Ammon's horn (tissue), 1 donor: ENCODE measurements at places on chromosomes 5 and 9.

GRCh38 chr9:136409557-136410455 is 608 bp downstream of the ENTR1 start:
- DNase-seq = no peak

- DNase-seq = no peak
Observed at GRCh38 chr5:15835514-15835913, 335.5 kb downstream of the FBXL7 start.

GRCh38 chr9:117715411-117715989 is 11.3 kb downstream of the TLR4 start:
- no peak for DNase-seq

GRCh38 chr5:133032852-133033742 is 6.7 kb upstream of the ZCCHC10 start:
- no peak for DNase-seq

DNA sequence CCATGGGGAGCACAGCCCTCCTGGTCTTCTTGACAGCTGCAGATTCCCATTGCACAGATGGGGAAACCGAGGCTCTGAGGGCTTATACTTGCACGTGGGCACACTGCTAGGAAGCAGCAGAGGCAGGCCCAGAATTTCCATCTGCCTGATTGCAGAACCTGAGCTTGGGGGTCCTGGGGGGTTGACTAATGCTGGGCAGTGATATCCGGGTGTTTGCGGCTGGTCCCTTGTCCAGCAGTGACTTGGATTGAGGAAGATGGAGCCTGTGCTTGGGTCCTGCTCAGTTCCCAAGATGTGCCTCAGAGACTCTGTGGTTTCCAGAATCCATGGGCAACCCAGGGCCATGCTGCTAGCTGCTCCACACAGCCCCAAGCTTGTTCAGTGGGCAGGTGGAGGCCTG is 91.2 kb downstream of the PHF2 start:
- no peak for DNase-seq

GRCh38 chr5:107680799-107681198 is 10.1 kb upstream of the EFNA5 start:
- no peak for DNase-seq

DNA sequence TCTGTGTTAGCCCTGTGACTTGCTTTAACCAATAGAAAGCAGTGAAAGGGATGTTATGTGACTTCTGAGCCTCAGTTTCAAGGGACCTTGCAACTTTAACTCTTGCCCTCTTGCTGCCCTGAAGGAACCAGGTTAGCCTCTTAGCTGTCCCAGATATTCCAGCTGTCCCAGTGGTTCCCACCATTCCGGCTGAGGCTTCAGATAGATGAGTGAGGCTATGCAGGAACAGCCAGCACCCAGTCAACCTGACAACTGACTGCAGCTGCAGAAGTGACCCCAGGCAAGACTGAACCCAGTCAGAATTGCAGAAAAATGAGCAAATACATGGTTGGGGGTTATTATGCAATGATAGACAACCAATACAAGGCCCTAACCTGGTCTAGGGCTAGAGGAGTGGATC is 10.4 kb upstream of the CDC23 start:
- DNase-seq = no peak

DNA sequence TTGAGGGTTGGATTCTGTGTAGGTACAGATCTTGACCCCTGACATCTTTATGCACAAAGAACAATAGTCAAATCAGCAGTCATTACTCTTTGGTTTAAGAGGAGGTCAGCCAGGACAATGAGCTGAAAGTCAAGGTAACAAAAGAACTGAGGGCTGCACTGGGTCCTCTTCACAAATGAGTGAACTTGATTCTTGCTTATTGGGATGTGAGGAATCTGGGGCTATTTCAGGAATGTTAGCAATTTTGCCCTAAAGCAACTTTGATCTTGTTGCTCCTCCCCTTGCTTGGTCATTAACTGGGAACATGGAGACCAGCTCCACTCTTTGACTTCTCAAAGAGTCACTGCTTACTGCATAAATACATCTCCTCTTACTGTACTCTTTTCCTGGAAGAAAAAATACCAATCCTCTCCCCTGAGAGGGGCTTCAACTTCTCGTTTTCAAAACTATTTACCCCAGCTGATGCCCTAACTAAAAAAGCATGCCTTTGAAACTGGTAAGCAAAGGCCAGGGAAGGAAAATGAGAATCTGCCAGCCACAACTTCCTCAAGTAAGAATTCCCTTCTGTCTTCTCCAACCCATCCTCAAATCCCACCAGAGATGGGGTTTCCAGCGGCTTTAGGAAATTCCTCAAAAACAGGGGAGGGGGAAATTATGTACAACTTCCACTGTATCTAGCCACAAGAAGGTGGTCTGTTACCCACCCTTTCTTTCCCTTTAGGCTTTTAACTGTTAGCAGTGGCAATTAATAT is 368.3 kb downstream of the ENC1 start:
- no peak for DNase-seq

- DNase-seq = no peak
Observed at GRCh38 chr5:96094904-96095303, 133.3 kb upstream of the ELL2 start.

DNA sequence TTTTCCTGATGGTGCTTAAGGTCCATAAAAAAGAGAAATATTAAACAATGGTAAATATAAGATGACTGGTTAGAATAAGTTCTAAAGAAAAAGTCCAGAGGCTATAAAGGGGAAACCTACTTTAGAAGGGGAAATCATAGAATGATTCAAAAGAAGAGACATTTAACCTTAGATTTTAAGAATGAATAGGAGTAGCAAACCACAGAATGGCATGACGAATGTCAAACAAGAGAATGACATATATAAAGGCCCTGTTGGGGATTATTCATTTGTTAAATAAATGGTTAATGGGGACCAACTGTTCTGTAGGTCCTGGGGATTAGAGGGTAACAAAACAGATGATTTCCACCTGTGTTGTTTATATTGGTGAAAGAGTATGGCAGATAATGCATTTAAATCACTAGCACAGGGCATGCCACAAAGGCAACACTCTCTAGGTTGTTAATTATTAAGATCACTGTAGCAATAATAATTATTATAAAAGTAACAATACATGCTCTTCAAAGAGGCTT is 495.2 kb upstream of the GRIA1 start:
- DNase-seq = no peak

- peak; percentile 42 for DNase-seq
Observed at GRCh38 chr9:121463026-121463807, 36.4 kb downstream of the GGTA1 start.

DNA sequence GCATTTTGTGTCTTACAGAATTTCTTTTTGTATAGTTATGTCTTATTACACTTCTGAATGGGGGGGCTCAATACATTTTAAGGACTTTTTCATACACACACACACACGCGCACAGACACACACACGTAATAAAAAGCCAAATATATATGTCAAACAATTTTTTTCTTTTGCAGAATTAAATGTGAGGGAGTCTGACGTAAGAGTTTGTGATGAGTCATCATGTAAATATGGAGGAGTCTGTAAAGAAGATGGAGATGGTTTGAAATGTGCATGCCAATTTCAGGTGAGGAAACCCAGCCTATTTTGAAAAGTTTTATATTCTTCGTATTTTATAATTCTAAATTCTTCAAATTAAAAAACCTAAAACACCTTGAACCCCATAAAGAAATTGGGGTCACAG is 25.6 kb downstream of the TMEFF1 start:
- DNase-seq = no peak

DNA sequence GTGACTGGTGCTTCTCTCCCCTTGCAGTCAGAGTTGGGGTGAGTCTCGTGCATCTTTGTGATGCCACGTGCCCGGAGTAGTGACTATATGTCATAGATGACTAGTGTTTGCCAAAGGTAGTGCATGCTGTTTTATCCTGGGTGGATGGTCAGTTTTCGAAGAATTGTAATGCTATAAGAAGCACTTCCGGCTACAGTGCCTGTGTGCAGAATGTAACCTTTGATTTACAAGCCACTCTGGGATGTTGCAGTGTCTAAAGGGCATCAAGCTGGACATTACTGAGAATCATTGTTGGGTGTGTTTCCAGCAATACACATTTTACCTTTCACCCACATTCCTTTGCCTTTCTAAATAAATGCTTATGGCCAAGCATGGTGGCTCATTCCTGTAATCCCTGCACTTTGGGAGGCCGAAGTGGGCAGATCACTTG is 16.7 kb downstream of the MVB12B start:
- no peak for DNase-seq

GRCh38 chr9:15086778-15087324 is 176.6 kb upstream of the FREM1 start:
- DNase-seq = no peak

DNA sequence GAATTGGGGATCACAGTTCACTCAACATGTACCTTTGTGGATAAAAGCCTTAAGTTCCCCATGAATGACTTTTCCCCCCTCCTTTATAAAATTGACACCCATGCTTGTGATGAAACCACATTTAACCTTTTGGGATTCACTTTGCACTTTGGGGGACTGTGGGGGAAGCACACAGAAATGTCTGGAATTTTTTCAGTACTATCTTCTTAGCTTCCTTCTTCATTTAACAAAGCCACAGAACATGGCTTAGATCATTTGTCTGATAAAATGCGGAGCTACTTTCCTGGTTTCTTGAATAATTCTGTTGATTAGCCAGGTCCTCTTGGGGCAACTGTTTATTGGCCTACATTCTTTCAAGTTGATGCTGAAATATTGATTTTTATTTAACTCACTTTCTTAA is 29.9 kb downstream of the TNFSF15 start:
- DNase-seq = no peak

DNA sequence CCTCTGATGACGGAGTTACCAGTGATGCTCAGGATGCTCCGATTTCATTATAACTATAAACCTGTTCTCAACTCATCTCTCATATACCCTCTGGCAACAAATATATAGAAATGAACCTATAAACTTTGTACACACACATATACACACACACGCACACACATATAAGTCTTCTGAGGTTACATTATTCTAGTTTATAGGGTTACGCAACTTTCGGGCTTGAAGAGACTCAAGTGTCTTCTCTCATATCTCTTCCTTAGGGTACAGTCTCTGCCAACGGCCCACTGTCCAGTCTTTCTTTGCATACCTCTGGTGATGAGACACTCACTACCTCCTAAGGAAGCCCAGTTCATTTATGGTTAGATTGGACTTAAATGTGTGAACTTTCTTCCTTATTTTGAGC is 69.4 kb upstream of the TBC1D2 start:
- no peak for DNase-seq

GRCh38 chr9:136367296-136368145 is 4.0 kb upstream of the DNLZ start:
- no peak for DNase-seq

DNA sequence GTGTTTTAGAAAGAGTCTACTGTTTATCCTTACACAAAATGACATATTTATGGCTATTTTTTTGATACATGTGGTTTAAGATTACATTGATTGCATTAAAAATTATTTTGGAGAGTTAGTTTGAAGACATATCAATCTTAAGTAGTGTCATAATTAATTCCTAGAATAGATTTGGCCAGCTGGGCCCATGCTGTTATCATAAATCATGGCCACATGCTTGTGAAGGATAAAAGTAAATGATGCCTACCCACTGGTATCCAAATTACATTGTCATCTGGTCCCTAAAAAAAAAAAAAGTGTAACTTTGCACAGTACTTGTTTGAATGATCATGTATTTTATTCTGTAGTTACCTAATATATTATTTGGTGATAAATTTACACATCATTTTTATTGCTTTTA is 96.9 kb downstream of the PARP8 start:
- DNase-seq = no peak

DNA sequence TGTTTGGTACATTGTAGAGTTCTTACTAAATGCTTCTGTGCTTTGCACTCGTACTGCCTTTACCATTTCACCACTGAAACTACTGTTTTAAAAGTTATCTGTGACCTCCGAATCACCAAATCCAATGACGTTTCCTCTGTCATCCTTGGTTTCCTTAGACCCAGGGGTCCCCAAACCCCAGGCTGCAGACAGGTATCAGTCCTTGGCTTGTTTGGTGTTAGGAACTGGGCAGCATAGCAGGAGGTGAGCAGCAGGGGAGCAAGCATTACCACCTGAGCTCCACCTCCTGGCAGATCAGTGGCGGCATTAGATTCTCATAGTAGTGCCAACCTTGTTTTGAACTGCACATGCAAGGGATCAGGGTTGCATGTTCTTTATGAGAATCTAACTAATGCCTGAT is 26.8 kb upstream of the APC start:
- DNase-seq = no peak

GRCh38 chr9:94950040-94950578 is 223.6 kb downstream of the AOPEP start:
- DNase-seq = no peak

- DNase-seq = peak; percentile 11
Observed at GRCh38 chr5:161283296-161283695, 263.2 kb downstream of the GABRB2 start.

DNA sequence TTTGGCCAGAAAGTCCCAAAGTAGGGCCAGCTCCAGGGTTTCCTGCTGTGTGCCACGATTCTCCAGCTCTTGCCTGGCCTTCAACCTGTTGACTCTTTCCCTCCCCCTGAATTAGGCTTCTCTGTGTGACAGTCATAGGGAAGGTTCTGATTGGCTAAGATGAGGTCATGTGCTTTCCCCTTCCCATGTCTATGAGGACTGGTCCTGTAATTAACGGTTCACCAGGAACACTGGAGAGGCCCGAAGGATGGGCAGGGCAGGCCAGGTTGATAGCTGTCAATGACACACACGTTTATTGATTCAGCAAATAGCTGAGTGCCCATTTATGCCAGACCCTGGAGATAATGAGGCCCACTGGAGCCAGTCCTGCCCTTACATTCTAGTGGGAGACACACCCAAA is 9.0 kb upstream of the PRR7 start:
- DNase-seq = no peak

GRCh38 chr5:27208051-27208450 is 169.7 kb upstream of the CDH9 start:
- DNase-seq = no peak

- DNase-seq = no peak
Observed at GRCh38 chr9:18189871-18190670, 283.9 kb upstream of the ADAMTSL1 start.

- DNase-seq = peak; percentile 21
Observed at GRCh38 chr9:16884952-16885513, 14.6 kb upstream of the BNC2 start.

DNA sequence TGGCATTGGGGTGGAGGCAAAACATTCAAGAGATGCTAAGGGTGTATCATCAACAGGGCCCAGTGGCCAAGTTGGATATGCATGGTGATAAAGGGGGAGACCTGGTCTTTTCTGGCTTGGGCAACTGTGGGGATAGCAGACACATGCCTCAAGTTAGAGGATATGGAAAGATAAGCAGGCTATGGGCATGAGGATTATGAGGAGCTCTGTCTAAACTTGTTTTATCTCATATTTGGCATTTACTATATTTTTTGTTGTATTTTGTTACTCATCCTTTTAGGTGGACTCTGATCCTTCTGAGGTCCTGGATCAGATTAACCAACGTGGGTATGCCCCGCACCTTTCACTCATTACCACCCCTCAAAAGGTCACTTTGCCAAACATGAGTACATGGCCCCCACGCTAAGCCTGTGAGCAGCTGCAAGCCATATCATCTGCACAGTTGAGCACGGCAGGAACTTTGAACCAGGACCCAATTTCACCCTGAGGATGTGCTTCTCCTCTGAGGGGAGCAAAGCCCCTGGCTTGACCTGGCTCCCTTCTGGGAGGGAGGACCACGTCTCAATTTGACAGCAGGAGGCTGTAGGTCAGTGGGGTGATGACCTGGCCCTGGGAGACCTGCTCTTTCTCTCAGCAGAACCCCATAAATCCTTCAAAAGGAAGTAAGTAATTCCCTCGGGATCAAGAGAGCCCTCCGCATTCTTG is 71.1 kb upstream of the CD180 start:
- DNase-seq = peak; percentile 37
